ENCODE measurements at places on chromosomes 1 and 21.

DNA sequence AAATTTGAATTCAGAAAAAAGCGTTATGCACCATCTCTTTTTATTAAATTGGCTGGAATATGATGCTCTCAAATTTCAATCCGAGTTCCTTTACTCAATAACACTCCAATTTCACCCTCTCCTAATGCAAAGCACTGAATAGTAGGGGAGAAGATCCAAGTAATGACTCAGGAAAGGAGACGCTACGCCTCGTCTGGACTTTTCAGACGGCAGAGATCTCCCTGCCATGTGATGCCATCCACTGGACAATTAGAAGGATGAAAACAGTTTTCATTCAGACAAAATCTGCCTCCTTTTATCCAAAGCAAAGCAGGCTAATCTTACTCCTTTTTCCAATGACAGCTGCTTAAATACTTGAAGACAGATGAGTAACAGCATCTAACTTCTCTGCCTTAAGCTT lies 242.4 kb upstream of the GREM2 start:
- no peak for DNase-seq

DNA sequence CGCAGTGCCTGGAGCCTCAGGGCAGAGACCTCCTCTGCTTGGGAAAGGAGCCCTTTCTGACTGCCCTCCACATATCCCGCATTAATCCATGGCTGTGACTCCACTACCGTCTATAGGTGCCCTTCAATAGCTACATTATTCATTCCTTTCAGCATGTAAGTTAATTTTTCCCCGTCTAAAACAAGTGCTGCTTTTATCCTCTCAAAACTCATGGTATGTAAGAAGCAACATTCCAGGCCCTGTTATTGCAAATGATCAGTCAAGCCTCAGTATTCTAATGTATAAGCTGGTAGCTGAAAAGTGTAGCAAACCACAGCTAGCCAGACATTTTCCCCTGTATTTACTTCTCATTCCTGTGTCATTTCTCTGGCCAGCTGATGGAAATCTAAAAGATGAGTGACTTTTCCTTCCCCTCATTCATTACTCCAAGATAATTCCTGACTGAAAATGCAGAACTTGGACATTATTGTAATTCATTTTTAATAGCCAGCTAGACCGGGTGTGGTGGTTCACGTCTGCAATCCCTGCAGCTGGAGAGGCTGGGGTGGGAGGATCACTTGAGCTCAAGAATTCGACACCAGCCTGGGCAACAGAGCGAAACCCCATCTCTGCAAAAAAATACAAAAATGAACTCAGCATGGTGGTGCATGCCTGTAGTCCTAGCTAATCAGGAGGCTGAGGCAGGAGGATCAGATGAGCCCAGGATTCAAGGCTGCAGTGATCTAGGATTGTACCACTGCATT lies 88.5 kb upstream of the SOD1 start:
- no peak for DNase-seq

DNA sequence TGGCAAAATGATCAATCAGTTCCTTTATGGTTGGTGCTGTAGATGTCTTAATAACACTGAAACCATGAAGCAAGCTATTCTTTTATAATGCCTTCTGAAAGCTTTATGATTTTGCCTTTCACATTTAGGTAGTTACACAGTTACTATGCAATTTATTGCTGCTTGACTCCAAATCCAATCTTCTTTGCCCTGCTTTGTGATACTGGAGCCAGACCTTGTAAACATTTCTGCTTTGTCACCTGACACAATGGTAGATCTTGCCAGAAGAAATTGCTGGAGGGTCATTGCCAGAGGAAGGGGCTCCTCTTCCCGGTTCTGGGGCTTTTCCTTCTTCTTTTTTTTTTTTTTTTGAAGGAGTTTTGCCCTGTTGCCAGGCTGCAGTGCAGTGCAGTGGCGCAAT lies 40.5 kb upstream of the KLF17 start:
- DNase-seq: no peak

DNA sequence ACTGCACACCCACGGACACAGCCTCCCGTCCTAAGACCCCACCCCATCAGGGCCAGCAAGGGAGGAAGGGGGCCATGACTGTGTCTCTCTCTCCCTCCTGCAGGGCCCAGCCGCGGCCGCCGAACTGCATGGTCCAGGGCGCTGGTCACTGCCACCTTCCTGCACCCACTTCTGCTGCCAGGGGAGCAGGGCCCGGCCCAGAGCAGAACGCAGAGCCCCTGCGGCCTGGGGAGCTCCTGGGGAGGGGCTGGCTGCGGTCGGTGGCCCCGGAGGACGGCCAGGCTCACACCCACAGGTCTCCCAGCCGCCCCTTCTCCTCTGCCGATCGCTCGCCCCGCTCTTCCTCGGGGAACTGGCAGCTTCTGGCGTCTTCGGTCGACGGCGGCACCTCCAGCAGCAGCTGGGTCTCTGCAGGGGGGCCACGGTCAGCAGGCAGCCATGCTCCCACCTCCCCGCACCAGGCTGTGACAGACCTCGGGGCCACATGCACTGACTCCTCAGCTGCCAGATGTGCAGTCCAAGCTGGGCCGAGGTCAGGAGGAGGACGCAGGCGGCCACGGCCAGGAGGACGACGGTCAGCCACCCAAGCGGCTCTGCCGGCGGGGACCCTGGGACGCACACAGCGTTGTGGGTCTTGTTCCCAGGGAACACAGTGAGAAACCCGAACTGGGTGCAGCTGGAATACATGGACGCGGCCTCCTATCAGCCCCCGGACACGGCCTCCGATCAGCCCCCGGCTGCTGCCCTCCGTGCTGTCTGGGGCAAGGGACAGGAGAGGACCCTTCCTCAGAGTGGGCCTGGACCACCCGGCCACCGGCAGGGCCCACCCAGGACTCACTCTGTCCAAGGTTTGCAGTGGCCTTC lies 2.6 kb downstream of the TNFRSF18 start:
- no peak for DNase-seq

DNA sequence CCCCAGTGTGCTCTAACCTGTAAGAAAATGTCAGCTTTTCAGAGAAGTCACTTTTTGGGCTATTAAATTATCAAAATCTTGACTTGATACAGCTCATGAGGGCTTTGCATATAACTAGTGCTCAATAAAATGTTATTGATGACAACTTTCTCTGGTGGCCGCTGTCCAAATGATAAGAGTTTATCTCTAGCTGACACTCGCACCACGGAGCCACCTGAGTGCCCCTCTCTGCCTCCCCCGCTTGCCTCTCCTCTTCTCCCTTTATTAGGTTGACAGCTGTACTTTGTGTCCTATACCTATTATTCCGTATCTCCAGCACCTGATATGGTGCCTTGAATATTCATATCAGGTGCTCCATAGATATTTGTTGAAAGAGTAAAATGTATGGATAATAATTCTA lies 82.8 kb downstream of the PHTF1 start:
- DNase-seq: no peak

GRCh38 chr1:230025686-230026085 lies 41.4 kb upstream of the GALNT2 start:
- DNase-seq: no peak

- no peak for DNase-seq
These were observed 89.0 kb downstream of the PSMG1 start for GRCh38 chr21:39094087-39094780.

DNA sequence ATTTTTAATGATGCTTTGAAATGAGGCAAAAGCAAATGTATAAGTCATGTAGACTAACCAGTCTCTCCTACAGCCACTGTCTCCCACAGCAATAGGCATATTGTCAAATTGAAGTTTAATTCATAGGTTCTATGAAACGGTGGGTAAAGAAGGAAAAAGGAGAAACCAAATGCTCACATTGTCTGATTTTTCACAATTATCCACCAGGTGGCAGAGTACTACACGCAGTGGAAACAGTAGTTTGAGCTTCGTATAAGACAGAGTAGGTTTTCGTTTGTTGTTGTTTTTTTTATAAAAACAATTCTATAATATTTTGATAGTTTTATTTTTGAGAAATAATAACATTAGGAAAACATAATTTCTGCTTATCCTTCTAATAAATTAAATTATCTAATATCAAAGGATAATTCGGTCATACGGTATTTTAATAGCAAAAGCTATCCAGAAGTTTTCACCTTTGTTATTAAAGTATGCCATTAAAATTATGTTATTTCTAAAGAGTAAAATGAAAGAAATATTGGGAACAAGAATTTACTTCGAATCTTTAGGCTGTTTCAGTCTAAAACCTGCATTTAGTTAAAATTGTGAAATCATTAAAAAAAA lies 39.1 kb downstream of the TYW3 start:
- DNase-seq: no peak

- no peak for DNase-seq
These were observed 4.2 kb downstream of the TFAP2E start for GRCh38 chr1:35577071-35577998.

- DNase-seq: no peak
These were observed 755.0 kb downstream of the LTN1 start for GRCh38 chr21:28237661-28238060.

- no peak for DNase-seq
These were observed 107.6 kb downstream of the ETS2 start for GRCh38 chr21:38913120-38913892.

- DNase-seq: no peak
These were observed 1.4 kb downstream of the ATP5PO start for GRCh38 chr21:33914188-33914587.

DNA sequence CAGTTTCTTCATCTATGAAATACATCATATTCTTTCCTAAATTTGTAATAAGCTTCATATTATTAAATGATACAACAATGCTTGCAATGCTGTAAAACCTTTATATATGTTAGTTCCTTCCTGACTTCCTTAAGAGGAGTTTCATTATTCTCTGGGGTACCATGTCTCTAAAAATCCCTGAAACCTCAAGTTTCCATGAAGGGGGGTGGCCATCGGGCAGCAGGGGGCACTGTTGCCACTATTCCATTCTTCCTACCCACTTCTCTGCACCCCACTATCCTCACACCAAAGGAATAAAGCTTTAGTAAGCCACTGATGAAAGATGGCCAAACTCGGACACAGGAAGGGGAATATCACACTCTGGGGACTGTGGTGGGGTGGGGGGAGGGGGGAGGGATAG lies 9.0 kb upstream of the DMRTB1 start:
- no peak for DNase-seq

- DNase-seq: no peak
These were observed 39.7 kb upstream of the GJB5 start for GRCh38 chr1:34715139-34715538.

DNA sequence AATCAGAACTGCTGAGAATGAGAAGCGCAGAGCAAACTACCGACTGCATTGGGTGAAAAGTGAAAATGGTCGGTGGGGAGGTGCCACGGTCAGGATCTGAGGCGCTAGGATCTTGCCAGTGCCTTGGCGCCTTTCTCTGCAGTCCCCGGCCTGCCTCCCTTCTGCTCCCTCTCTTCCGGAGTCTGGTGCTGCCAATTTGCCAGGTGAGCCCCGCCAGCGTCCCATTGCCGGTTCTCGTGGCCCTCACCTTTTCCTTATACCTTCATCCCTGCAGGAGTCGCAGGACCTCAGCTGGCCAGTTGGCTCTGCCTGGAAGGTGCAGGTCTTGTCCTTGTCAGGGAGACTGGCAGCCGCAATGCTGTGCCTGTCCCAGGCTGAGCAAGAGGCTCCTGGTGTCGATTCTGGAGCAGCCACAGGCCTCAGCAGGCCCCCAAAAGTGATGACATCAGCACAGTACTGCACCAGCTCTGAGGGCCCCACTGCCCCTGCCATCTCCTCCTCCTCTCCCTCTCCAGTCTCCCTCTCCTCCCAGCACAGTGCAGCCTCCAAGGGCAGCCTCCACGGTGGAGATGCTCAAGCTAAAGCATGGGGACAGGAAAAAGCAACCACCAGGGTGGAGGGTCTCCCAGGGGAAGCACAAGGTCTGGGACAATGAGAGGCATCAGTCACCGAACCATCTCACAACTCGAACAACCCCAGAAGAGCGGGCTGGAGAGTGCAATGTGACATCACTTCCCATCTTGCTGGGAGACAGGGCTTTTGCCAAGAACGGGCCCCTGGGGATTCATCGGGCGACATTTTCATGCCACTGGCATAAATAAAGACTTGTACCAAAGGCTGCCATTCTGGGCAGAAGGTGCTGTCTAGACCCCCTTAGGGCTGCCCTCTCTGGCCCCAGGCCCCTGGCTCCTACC lies 37.1 kb upstream of the H6PD start:
- DNase-seq: no peak

DNA sequence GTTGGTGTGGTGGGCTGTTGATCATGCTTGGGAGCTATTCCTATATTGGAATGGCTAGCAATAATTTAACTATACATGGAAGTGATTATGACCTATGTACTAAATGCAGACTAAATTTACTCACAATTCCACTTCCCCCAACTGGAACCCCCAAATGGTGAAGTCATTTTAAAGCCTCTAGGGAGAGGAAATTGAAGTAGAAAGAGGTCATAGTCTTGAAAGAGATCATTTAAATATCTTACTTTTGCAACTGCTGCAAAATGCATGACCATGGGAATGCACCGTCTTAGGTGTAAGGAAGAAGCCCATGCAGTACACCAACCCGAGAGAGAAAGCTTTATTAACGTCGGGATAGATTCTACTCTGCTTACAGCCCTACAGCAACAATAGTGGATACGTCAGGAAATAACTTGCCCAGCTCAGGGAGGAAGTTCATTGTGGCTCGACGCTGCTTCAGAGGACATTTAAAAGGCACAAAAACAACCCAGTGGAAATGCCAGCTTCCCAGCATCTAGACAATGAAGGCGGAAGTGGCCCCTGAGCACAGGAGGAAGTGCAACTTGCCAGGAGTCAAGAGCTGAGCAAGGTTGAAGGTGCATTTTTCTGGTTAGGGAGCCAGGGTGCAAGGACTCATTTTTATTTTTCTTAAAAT lies 26.5 kb downstream of the CYYR1 start:
- DNase-seq: no peak

GRCh38 chr1:48673332-48674105 lies 103.2 kb downstream of the BEND5 start:
- DNase-seq: no peak

DNA sequence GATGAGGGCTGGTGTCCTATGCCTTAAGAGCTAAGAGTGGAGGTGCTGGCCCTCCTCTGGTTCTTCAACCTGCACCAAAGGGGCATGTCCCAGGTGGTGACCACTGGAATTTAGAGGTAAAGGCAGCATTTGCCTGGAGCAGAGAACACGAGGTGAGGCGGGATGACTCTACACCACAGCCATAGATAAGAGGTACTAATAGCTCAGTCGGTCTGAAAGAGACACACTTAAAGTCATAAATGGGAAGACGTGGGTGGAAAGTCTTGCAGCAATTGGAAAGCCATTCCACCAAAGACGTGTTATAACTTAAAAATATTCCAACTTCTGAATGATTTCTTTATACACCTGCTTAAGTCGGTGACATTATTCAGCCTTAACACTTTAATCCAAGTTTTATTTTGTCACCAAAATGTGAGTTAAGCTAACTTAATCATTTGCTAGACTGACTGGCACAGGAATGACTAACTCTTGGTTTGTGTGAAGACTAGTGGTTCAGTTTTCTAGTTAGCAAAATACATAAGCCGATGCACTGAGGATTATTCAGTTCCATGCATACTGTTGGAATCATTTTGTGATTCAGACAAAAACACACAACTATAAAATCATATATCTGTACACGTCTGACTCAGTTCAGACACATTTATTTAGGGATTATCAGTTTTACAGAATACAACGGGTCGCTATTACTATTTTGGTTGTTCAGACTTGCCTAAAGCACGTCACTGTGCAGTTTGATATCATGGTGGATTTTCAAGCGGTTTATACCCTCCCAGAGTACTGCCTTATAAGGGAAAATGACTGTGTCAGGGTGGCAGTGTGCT lies 4.6 kb upstream of the ETS2 start:
- DNase-seq: no peak

- no peak for DNase-seq
These were observed 14.1 kb upstream of the TTC34 start for GRCh38 chr1:2815551-2815950.

- no peak for DNase-seq
These were observed 143.5 kb downstream of the SLC30A10 start for GRCh38 chr1:219784660-219785381.
